ENCODE measurements at places on chromosomes 1 and 21.

DNA sequence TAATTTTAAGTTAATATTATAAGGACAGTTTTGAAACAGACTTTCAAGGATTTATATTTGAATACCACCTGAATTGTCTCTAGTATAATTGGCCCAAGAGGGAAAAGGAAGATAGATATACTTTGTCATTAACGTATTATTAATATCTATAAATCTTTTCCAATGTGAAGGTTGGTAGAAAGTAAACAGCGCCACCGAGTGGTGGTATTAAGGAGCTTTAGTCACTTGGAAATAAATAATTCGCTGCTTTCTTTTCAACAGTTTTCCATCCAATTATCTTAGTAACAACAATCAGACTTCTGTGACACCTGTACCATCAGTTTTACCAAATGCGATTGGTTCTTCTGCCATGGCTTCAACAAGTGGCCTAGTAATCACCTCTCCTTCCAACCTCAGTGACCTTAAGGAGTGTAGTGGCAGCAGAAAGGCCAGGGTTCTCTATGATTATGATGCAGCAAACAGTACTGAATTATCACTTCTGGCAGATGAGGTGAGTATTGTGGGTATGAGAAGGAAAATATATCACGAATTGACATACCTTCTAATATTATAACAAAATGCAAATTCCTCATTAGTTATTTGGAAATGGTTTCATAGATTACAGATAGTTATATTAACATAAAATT, 37.7 kb downstream of the SH3GLB1 start:
- ATAC-seq = no peak

GRCh38 chr1:152448095-152448494, 34.0 kb upstream of the CRNN start:
- no peak for ATAC-seq

DNA sequence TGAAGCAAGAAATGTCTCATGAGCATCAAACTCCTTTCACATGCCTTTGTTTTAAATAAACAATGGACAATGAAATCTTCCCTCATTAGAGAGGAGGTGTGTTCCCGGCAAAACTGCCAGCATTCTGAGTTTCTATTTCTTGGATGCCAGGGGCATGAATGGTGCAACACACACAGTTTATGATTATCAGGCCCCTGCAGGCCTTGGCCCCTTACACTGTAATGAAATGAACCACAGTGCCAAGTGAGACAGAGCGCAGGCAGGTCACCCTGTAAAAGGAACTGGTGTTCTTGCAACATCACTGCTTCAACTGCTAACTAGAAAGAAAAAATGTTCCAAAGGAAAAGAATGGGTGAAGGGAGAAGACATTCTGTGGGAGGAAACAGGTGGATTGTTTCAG, 3.8 kb upstream of the PIGC start:
- ATAC-seq = no peak

DNA sequence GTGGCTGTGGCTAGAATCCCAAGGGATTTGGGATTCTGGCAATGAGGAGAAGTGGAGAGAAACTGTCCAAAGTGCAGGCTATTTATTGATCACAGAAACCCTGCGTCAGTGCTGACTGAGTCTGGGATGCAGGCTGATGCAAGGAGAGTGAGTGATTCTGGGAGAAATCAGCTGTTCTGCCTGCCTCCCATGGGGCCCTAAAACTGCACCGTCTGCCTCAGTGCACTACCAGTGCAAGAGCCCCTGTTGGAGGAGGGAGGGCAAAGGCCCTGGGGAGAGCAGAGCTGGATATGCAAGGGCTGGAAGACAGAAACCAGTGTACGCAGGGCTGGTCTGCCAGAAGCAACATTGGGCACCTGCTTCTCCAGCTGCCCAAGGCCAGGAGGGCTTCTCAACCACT, 42.6 kb downstream of the C1orf198 start:
- no peak for ATAC-seq

GRCh38 chr1:214864896-214865688, 217.4 kb upstream of the KCNK2 start:
- ATAC-seq = no peak

DNA sequence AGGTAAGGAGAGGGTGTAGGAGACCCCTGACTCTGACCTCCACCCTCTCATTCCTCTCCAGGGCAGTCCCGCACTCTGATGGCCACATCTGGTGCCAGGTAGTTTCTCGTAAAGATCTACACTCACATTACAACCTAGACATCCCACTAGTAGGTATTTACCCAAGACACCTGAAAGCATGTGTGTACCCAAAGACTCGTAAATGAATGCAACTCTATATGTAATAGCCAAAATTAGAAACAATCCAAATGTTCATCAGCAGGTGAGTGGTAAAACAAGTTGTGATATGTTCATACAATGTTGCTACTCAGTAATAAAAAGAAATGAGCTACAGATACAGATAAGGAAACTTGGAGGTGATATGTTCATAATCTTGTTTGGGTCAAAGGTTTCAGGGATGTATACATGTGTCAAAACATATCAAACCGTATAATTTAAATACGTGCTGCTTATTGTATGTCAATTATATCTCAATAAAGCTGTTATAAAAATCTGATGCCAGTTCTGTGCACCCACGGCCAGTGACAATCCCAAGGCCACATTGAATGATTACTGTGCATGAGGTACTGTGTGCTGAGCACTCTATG, 37.8 kb upstream of the SLC2A1 start:
- no peak for ATAC-seq
